Tibial nerve (tissue), 4 donors: ENCODE measurements at places on chromosomes 6 and 20. TPM values are rescaled to one million over a fixed set of nuclear protein-coding genes. Genes with fewer than 3 reads are reported as not detected.

DNA sequence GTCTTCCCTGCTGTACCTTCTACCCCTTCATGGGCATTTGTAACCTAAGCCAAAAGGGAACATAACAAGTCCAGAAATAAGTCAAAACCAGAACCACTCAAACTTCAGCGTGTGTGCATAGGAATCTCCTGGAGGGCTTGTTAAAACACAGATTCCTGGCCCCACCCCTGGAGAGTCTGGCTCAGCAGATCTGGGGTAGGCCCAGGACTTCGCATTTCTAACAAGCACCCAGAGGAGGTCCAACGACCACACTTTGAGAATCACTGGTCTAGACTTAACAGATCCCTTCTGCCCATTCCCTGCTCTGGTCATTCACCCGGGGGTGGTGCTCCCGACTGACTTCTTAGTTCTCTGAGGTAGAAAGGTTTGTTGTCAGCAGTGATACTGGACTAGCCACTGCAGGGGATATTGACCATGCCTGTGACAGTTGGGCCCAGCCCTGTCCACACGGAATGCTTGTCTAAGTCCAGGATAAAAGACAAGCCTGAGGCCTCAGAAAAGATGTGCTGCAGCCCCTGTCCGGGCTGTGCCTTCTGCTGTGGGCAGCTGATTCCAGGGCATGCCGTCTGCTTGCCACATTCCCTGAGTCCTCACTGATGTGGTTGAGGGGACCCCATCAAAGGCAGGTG, 68.6 kb downstream of the SYNJ2 start:
- H3K27me3 ChIP-seq, result no peaks in the 10 kb centered on the region
- DNase-seq, result no peak
- no peak overlapping the region for H3K27ac ChIP-seq
- no peak overlapping the region for H3K4me3 ChIP-seq
- no peaks in the 10 kb centered on the region for H3K36me3 ChIP-seq

PRPH2 gene
- total RNA-seq, result not detected

LGSN gene
- not detected for total RNA-seq

CRIP3 gene
- 6.1 TPM for total RNA-seq

- no peaks in the 10 kb centered on the region for H3K4me1 ChIP-seq
- no peaks in the 10 kb centered on the region for H3K27me3 ChIP-seq
- DNase-seq, result no peak
- no peak overlapping the region for H3K27ac ChIP-seq
These were observed 14.5 kb upstream of the COL12A1 start for GRCh38 chr6:75220357-75220756.

GRCh38 chr6:169803271-169803811, 51.9 kb downstream of the ERMARD start:
- no peak overlapping the region for H3K27ac ChIP-seq
- no peak overlapping the region for H3K4me3 ChIP-seq
- DNase-seq, result no peak
- H3K4me1 ChIP-seq, result no peaks in the 10 kb centered on the region
- H3K36me3 ChIP-seq, result no peaks in the 10 kb centered on the region

DNA sequence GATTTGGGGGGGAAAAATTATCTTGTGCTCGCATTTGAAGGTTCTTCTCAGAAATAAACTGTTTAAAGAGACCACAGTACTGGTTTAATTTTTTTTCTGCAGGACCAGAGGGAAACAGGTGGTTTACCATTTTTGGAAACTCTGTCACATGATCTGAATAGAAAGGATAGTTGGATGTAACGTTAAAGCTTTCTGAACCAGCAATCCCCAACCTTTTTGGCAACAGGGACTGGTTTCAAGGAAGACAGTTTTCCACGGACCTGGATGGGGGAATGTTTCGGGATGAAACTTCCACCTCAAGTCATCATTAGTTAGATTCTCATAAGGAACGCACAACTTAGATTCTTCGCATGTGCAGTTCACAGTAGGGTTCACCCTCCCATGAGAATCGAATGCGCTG, 50.4 kb downstream of the MCM8 start:
- no peaks in the 10 kb centered on the region for H3K36me3 ChIP-seq
- no peaks in the 10 kb centered on the region for H3K27me3 ChIP-seq
- no peak overlapping the region for H3K27ac ChIP-seq

CEP85L gene
- total RNA-seq, result 30.1 TPM

CTAGE9 gene
- total RNA-seq, result not detected

DNA sequence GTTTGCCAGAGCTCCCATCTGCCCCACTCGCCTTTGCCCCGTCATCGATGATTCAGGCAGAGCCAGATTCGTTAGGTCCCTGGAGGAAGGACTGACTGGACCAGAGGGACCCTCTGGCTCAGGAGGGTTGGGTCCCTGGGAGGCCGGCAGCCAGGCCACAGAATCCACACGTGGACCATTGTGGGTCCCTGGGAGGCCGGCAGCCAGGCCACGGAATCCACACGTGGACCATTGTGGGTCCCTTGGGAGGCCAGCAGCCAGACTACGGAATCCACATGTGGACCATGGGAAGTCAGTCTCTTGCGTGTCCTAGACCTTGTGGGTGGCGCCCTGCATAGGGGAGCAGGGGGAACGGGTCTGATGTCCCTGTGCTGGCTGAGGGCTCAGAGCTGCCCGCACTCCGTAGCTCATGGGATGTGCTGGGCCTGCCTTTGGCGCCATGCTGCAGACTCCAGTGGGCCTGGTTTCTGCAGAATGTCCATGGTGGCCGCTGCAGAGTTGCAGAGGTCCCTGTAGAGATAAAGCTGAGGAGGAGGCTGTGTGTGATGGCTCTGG, 23.5 kb downstream of the UCKL1 start:
- no peak for DNase-seq
- no peaks in the 10 kb centered on the region for H3K4me1 ChIP-seq
- H3K36me3 ChIP-seq, result peaks cover 33% of the 10 kb centered on the region
- H3K27me3 ChIP-seq, result no peaks in the 10 kb centered on the region

DNA sequence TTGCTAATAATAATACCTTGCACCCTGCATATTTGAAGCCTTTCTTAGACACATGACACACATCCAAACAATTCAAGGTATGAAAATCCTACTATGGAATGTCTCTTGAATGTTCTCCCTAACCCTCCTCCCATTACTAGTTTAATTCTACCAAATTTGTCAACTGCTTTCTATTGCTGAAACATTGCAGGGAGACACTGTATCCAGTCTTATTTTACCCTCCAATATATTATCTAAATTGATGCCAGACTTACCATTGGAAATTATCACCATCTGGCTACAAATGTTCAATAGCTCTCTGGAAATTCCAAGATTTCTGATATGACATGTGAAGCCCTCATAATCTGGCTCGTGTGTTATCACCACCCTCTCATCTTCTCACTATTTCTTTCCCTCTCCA, 1027.3 kb upstream of the CITED2 start:
- H3K36me3 ChIP-seq, result no peaks in the 10 kb centered on the region
- no peak for DNase-seq
- no peaks in the 10 kb centered on the region for H3K27me3 ChIP-seq
- H3K4me3 ChIP-seq, result no peak overlapping the region
- H3K27ac ChIP-seq, result no peak overlapping the region
- H3K4me1 ChIP-seq, result no peaks in the 10 kb centered on the region

SLC32A1 gene
- total RNA-seq, result not detected

SLC22A1 gene
- 1.5 TPM for total RNA-seq

TGM3 gene
- total RNA-seq, result not detected

- H3K27me3 ChIP-seq, result no peaks in the 10 kb centered on the region
- H3K4me3 ChIP-seq, result no peak overlapping the region
- no peaks in the 10 kb centered on the region for H3K36me3 ChIP-seq
- DNase-seq, result no peak
- H3K4me1 ChIP-seq, result no peaks in the 10 kb centered on the region
These were observed 96.2 kb upstream of the BTN3A2 start for GRCh38 chr6:26268659-26269402.

DLK2 gene
- total RNA-seq, result 1.0 TPM
